ENCODE measurements at places on chromosomes 4 and X. TPM values are rescaled to one million over a fixed set of nuclear protein-coding genes. Genes with fewer than 3 reads are reported as not detected.

The CTSO gene
- 48.6 TPM for polyA plus RNA-seq

The TCEAL7 gene
- 94.9 TPM for polyA plus RNA-seq

The GAB1 gene
- 55.2 TPM for polyA plus RNA-seq

The UGT2B15 gene
- polyA plus RNA-seq = 0.08 TPM

The FGF13 gene
- polyA plus RNA-seq = 29.8 TPM

The PGAM4 gene
- 0.66 TPM for polyA plus RNA-seq

The ANXA10 gene
- polyA plus RNA-seq = not detected

The UGT8 gene
- polyA plus RNA-seq = 48.2 TPM

The SATL1 gene
- polyA plus RNA-seq = 0.66 TPM

The GPRIN3 gene
- polyA plus RNA-seq = 6.7 TPM

The JCHAIN gene
- polyA plus RNA-seq = 1.2 TPM

- DNase-seq = no peak
Observed at GRCh38 chrX:19863857-19864223, 23.6 kb downstream of the SH3KBP1 start.

GRCh38 chr4:103073792-103074438, 2.6 kb downstream of the SLC9B2 start:
- DNase-seq = no peak

- no peak for DNase-seq
Observed at GRCh38 chr4:171629182-171629581, 184.0 kb upstream of the GALNTL6 start.

- DNase-seq = no peak
Observed at GRCh38 chr4:189021831-189022230, 882.6 kb downstream of the TRIML1 start.

GRCh38 chr4:93731456-93731855, 97.1 kb upstream of the ATOH1 start:
- DNase-seq = no peak

DNA sequence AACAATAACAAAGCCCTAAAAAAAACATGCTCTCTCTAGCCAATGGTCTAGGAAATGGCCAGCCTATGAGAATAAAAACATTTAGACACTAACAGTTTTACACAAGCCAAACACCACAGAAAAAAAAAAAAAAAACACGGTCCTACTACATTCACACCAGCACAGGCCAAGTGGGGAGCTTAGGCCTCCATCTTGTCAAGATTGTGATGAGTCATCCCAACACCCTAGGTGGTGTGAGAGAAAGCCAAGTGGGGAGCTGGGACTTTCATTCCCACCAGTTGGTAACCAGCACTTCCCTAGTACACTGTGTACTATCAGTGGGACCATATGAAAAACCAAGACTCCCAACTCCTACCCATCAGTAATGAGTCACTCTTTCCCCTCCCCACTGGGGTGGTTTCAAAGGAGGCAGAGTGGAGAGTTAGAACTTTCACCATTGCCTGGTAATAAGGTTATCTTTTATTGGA, 95.6 kb downstream of the ADAMTS3 start:
- DNase-seq = no peak

- DNase-seq = no peak
Observed at GRCh38 chr4:7218686-7219085, 26.3 kb downstream of the SORCS2 start.

DNA sequence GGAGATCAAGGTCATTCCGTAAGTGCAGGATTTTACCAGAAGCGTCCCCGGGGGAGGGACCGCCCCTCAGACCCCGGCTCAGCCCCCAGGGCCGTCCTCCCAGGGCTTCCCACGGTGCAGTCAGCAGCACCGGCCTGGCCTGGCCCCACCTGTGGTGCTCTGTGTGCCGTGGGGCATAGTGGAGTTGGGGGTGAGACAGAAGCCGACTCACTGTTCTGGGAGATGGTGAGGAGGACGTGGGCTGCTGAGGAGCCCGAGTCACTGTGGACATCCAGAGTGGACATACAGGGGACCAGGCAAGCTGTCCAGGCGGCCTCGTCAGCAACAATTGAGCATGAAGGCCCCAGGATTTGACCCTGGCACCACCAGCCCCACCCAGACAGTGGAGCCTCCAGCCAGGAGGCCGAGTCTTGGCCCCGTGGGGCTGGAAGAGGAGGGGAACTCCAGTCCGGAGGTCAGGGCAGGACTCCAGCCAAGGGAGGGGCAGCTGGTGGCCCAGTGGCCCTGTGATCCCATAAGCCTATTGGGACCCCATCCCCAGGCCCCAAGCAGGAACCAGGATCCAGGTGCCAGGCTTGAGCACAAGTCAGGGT, 19.1 kb downstream of the ATP5ME start:
- no peak for DNase-seq

- DNase-seq = no peak
Observed at GRCh38 chr4:122819708-122820449, 6.8 kb upstream of the FGF2 start.

DNA sequence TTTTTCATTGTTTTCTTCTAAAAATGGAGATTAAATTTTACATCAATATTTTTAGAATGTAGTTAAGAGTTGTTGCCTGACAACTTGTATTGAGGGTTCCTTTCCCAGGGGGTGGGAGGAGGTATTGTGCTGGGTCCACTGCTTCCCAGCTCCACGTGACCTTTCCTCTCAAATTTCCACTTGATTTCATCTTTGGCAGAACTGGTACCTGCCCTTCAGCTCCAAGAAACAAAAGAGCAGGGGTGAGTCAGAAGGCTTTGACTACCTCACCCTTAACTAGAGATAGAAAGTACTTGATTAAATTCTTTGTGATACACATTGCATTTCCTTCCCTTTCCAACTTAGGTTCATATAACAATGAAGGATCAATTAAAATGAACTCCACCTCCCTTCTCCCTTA, 19.7 kb downstream of the TRIM2 start:
- no peak for DNase-seq

DNA sequence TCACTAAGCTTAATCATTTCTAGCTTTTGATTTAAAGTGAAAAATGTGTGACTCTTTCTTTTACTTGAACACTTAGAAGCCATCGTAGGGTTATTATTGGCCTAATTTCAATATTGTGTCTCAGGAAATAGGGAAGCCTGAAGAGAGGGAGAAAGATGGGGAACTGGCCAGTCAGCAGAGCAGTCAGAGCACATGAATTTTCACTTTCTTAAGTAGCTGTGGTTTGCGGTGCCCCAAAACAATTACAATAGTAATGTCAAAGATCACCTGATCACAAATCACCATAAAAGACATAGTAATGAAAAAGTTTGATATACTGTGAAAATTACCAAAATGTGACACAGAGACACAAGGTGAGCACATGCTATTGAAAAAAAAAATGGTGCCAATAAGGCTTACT, 45.5 kb downstream of the CENPC start:
- no peak for DNase-seq

GRCh38 chr4:156931267-156931666, 40.3 kb downstream of the PDGFC start:
- no peak for DNase-seq

- no peak for DNase-seq
Observed at GRCh38 chrX:24448762-24449250, 16.3 kb upstream of the PDK3 start.

- no peak for DNase-seq
Observed at GRCh38 chrX:47093248-47093647, 15.0 kb downstream of the RGN start.

DNA sequence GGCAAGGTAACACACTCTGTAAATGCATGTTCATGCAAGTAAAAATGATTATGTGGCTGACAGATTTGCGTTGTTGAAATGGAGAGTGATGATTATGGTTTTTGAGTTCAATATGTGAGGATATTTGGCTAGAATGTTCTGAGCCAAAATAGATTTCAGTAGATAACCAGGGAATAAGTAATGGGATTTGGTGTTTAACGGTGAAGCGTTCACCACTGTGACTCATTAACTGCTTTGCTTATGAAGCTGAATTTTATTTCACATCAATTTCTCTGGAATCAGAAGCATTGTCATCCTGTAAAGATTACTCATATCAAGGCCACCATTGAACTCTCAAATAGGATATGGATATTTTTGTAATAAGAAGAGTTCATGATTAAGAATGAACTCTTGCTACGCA, 11.7 kb downstream of the AFP start:
- DNase-seq = no peak

DNA sequence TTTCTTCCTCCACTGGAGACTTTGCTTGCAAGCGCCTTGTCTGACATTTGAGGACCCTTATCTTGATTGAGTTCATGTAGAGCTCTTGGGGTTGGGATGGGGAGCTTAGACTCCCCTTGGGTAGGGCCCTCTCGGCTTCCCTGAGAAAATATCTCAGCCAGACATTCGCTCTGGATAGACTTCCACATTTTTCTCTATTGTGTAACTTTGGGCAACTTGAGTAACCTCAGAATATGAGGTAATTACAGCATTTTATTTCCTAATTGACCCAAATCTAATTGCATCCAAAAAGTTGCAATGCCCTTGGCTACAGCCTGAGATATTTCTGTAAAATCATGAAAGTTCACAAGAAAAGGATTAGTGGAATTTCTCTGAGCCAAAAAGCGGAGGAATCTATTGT, 102.8 kb upstream of the MXRA5 start:
- no peak for DNase-seq

DNA sequence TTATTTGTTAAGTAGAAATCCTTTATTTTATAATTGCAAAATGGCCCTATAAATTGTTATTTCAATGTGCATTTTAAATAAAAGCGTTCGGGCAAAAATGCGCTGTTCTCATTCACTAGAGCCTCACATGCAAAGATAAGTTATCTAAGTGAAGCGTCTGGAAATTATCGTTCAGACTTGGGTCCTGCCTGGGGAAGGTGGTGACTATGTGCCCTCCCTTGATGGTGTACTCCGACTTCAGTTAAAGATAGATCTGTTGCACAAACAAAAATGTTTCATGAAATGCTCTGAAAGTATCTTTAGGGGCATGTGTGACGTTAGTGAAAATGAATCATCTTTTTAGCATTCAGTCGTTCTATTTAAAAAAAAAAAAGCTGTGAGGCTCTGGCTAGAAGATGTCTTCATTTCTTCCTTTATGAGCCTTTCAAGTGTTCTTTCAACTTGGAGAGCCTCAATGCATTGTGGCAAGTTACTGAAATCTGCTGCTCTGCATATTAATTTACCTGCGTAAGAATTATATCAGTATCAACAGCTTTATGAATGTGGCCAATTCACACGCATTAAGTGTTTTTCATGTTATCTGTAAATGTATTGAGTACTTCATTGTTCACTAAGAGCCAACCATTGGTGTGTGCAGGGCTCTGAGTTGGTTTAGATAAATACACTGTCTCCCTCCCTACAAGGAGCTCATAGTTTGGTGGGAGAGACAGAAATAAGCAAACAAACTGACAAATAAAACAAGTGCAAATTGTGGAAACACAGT, 83.0 kb downstream of the AFF1 start:
- no peak for DNase-seq

- no peak for DNase-seq
Observed at GRCh38 chr4:63693321-63693720, 715.9 kb downstream of the TECRL start.

- peak; percentile 58 for DNase-seq
Observed at GRCh38 chr4:40055863-40056715, 561 bp upstream of the N4BP2 start.

- no peak for DNase-seq
Observed at GRCh38 chr4:48853604-48854394, 22.9 kb downstream of the OCIAD1 start.

DNA sequence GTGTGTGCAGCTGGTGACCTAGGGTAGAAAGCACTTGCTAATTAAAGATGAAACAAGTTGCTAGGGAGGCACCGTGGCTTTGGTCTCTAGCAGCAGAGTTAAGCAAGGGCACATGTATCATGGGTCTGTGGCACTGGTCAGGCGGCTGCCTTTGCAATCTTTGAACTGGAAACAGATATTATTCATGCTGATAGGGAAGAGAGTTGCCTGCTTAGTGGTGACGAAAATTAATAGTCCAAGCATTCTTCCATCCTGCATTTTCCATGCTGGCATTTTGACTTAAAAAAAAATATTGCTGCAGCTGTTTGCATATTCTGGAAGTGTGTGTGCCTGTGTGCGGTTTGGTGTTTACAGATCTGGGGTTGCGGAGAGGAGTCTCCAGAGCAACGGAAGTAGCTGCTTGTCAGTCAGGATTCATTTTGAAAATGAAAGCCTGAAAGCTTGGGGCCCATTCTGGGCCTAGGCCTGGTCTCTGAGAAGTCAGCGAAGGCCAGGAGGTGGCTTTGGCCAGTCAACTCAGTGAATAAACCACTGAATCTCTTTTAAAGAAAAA, 2.3 kb upstream of the SOWAHD start:
- DNase-seq = no peak

GRCh38 chr4:3364199-3364598, 71.4 kb downstream of the RGS12 start:
- DNase-seq = no peak

DNA sequence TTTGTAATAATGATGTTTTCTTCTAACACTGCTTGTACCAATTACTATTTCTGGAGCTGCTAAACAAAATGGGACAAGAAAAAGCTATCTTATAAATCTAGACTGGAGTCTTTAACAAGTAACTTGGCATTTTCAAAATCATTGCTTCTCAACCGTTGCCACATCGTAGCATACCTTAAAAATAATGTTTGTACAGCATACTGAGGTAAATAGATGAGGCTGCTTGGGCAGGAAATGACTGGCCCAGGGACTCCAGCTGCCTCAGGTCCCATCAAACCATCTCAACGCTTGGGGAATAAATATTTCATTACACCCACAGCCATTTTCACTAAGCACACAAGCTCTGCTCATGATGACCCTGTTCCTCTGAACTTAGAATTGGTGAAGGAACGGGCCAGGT, 115.1 kb downstream of the SPANXA1 start:
- DNase-seq = no peak

GRCh38 chrX:11264925-11265324, 28.3 kb upstream of the AMELX start:
- DNase-seq = no peak

DNA sequence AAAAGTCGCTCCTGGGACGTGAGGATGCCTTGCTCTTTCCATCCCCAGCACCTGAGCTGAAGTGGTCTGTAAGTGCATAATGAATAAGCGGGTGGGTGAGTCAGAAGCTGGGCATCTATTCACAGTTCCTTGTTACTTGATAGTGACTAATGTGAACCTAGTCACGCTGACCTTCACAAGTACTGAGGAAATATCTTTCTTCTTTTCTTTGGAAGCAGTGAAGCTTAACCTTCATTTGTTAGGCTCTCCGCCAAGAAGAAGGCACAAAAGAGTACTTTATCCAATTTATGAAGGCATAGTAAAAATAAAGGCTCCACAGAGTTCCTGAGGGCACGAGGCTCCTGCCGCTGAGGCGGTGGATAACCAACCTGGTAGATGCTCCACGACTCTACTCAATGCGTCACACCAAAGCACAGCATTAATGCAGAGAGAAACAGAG, 475.7 kb upstream of the SLIT2 start:
- DNase-seq = no peak

DNA sequence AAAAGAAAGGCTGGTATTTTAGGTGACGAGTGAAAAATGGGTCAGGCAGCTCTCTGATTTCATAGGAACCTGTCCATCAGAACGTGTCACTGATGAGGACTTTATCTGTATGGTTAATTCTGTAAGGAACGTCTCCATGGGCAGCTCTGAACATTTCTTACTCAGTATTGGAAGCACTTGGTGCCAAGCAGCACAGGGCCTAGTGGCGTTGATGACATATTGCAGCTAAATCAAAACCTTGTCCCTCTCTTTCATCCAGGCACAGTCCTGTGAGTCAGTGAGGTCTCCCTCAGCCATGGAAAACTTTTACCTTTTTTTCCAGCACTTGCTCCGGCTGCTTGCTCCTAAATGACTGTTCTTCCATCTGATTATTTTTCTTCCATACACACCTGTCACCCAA, 301.9 kb downstream of the DHX15 start:
- no peak for DNase-seq

All from left renal pelvis (tissue), 4 donors.